Liver (tissue), 10 donors: ENCODE measurements at places on chromosomes 4 and X. TPM values are rescaled to one million over a fixed set of nuclear protein-coding genes. Genes with fewer than 3 reads are reported as not detected.

CXorf38 gene
- 5.8 TPM for total RNA-seq

RGN gene
- total RNA-seq, result 27.8 TPM

AFM gene
- 274 TPM for total RNA-seq

F9 gene
- total RNA-seq, result 584 TPM

GRCh38 chrX:132740316-132741123, 217.9 kb downstream of the HS6ST2 start:
- H3K4me1 ChIP-seq, result no peaks in the 10 kb centered on the region
- H3K27me3 ChIP-seq, result no peaks in the 10 kb centered on the region
- no peak overlapping the region for H3K27ac ChIP-seq

- H3K4me3 ChIP-seq, result no peak overlapping the region
- no peak for DNase-seq
These were observed 9.6 kb downstream of the SGMS2 start for GRCh38 chr4:107834241-107834794.

DNA sequence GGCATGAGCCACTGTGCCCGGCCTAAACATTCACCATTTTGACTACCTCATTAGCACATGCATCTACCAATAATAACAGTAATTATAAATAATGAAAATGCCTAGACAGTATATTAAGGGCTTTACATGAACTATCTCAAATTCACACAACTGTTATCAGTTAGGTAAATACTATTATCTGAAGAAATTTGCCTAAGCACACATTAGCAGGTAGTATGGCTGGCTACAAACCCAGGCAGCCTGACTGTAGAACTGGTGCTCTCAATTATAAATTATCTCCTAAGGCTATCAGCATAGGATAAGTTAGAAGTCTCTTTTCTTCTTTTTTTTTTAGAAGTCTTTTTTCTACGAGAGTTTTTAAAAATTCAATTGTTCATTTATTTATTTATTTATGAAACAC, 14.1 kb upstream of the CXorf38 start:
- H3K27ac ChIP-seq, result no peak overlapping the region
- H3K36me3 ChIP-seq, result peaks cover 36% of the 10 kb centered on the region
- peaks cover 3% of the 10 kb centered on the region for H3K4me1 ChIP-seq
- H3K27me3 ChIP-seq, result no peaks in the 10 kb centered on the region
- DNase-seq, result no peak
- no peak overlapping the region for H3K4me3 ChIP-seq

- H3K4me3 ChIP-seq, result no peak overlapping the region
- H3K27ac ChIP-seq, result no peak overlapping the region
- H3K27me3 ChIP-seq, result no peaks in the 10 kb centered on the region
- no peaks in the 10 kb centered on the region for H3K4me1 ChIP-seq
- no peak for DNase-seq
These were observed 34.6 kb downstream of the LIMCH1 start for GRCh38 chr4:41572516-41572915.

DNA sequence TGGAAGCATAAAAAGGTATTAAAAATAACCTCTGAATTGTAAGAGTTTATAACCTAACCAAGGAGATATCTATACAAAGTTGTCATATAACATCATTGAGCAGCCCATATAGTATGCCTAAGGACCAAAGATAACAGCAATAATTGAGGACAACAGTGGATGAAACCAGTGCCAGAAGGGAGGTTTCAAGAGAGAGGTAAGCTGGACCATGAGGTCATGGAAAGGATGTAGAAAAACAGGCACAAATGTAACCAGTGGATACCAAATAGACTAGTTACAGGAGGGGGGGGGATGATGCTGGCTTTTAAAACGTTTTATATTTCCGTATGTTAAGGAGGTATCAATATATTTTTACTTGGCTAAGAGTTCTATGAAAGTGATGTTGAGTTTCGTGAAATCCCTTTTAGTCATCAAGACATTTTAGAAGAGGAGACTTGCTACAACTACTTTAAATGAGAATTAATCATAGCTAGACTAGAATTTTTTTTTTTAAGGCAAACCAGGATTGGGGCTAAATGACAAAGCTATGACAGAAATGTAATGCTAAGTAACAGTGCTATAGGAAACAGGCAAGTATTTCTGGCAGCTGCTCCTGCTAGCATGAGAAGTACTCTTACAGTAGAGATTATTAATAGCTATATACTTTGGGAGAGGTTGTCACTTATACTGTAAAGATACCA, 161.1 kb downstream of the FBXW7 start:
- no peaks in the 10 kb centered on the region for H3K27me3 ChIP-seq
- DNase-seq, result no peak
- H3K4me3 ChIP-seq, result no peak overlapping the region

GRCh38 chrX:10007621-10008020, 40.5 kb downstream of the CLDN34 start:
- H3K4me1 ChIP-seq, result no peaks in the 10 kb centered on the region
- no peak for DNase-seq
- H3K27me3 ChIP-seq, result no peaks in the 10 kb centered on the region

GRCh38 chr4:53116954-53117353, 248.9 kb downstream of the SCFD2 start:
- no peaks in the 10 kb centered on the region for H3K36me3 ChIP-seq
- H3K4me3 ChIP-seq, result no peak overlapping the region
- no peak for DNase-seq
- no peak overlapping the region for H3K27ac ChIP-seq
- no peaks in the 10 kb centered on the region for H3K27me3 ChIP-seq
- H3K4me1 ChIP-seq, result no peaks in the 10 kb centered on the region

- H3K4me1 ChIP-seq, result no peaks in the 10 kb centered on the region
- no peaks in the 10 kb centered on the region for H3K27me3 ChIP-seq
- H3K27ac ChIP-seq, result no peak overlapping the region
- no peaks in the 10 kb centered on the region for H3K36me3 ChIP-seq
These were observed 25.5 kb upstream of the RXFP1 start for GRCh38 chr4:158496030-158496741.

DNA sequence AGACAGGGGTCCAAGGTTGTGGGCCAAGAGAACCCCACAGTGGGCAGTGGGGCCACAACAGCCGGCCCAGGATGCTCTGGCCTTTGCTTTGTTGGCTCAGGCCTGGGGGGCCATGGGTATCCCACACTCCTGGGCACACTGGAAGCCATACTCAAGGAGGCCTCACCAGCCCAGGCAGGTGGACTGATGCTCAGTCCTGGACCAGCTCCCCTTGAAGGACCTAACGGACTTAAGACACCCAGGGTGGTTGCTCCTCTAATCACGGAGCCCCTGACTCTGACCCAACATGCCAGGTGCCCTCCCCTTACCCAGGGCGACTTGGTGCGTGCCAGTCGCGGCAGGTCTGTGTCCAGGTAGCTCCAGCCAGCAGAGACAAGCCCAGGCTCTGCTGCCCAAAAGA, 50.8 kb downstream of the ZFYVE28 start:
- DNase-seq, result no peak
- H3K36me3 ChIP-seq, result no peaks in the 10 kb centered on the region
- H3K27ac ChIP-seq, result no peak overlapping the region
- H3K27me3 ChIP-seq, result no peaks in the 10 kb centered on the region
- peaks cover 23% of the 10 kb centered on the region for H3K4me1 ChIP-seq

- no peaks in the 10 kb centered on the region for H3K4me1 ChIP-seq
- no peak overlapping the region for H3K27ac ChIP-seq
- no peak overlapping the region for H3K4me3 ChIP-seq
- H3K36me3 ChIP-seq, result no peaks in the 10 kb centered on the region
- no peaks in the 10 kb centered on the region for H3K27me3 ChIP-seq
These were observed 137.3 kb upstream of the CLNK start for GRCh38 chr4:10821826-10822225.

- H3K4me1 ChIP-seq, result no peaks in the 10 kb centered on the region
- DNase-seq, result no peak
- no peaks in the 10 kb centered on the region for H3K36me3 ChIP-seq
These were observed 333.1 kb downstream of the IL1RAPL1 start for GRCh38 chrX:28920153-28920943.

- H3K27me3 ChIP-seq, result no peaks in the 10 kb centered on the region
- H3K4me1 ChIP-seq, result no peaks in the 10 kb centered on the region
- H3K27ac ChIP-seq, result no peak overlapping the region
- no peak for DNase-seq
These were observed 2.7 kb downstream of the GPRASP2 start for GRCh38 chrX:102714994-102715393.

- peaks cover 4% of the 10 kb centered on the region for H3K4me1 ChIP-seq
- H3K4me3 ChIP-seq, result no peak overlapping the region
- H3K27me3 ChIP-seq, result no peaks in the 10 kb centered on the region
- no peak for DNase-seq
These were observed 6.6 kb downstream of the HCCS start for GRCh38 chrX:11117745-11118144.

DNA sequence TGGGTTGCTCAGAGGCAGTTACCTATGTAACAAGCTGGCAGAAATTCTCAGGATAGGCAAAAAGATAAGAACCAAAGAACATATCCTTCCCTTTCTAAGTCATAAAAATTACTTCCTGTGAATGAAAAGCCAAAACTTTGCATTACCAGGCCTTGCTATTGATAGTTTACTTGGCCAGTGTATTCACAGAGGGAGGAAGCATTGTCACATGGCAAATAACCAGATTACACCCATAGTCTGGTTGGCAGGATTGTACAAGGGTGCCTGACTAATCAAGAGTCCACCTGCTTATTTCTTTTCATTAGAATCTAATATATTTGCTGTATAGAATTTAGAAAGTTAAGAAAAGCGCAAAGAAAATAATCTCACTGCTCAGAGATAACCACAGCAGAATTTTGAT, 14.1 kb downstream of the XIAP start:
- H3K4me3 ChIP-seq, result no peak overlapping the region
- no peaks in the 10 kb centered on the region for H3K36me3 ChIP-seq
- H3K4me1 ChIP-seq, result peaks cover 2% of the 10 kb centered on the region

DNA sequence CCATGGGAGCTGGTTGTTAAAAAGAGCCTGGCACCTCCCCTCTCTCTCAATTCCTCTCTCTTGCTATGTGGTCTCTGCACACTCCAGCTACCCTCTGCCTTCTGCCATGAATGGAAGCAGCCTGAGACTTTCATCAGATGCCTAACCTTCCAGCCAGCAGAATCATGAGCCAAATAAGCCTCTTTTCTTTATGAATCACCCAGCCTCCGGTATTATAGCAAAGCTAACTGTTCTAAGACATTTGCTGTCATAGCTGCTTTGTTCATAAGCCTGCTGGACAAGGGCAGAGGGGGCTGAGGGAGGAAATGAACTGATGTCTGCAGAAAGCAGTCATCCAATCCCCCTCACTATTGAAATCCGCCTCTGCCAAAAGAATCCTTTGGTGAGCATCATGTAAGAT, 196.7 kb downstream of the ZNF330 start:
- H3K36me3 ChIP-seq, result no peaks in the 10 kb centered on the region
- no peaks in the 10 kb centered on the region for H3K27me3 ChIP-seq
- no peak overlapping the region for H3K27ac ChIP-seq
- H3K4me3 ChIP-seq, result no peak overlapping the region
- no peaks in the 10 kb centered on the region for H3K4me1 ChIP-seq
